ENCODE measurements at places on chromosomes 5 and 9. TPM values are rescaled to one million over a fixed set of nuclear protein-coding genes. Genes with fewer than 3 reads are reported as not detected.

Gene PCDHA13
- 2.3 TPM for total RNA-seq

DNA sequence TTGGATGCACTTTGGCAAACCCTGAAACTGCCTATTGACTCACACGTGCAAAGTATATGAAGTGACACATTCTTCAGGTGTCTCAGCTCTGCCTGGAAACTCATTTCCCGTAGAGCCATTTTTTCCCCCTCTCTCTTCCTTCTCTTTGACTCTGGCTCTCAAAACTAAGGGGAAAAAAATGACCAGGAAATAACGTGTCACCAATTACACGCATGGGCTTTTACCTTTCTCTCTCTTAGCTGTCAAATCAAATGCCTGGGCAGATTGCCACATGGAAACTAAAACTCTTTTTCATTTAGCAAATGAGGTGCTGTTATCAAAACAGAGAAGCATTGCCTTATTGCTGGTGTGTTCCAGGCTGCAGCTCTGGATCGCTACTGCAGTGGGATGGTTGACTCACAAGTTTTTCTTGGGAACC is 18.3 kb upstream of the IFNK start:
- H3K4me3 ChIP-seq = no peak overlapping the region
- no peaks in the 10 kb centered on the region for H3K4me1 ChIP-seq
- DNase-seq = no peak
- H3K27me3 ChIP-seq = no peaks in the 10 kb centered on the region

- DNase-seq = no peak
- no peak overlapping the region for H3K4me3 ChIP-seq
- H3K27me3 ChIP-seq = no peaks in the 10 kb centered on the region
- H3K36me3 ChIP-seq = no peaks in the 10 kb centered on the region
- H3K4me1 ChIP-seq = no peaks in the 10 kb centered on the region
These were observed 502.7 kb downstream of the NR2F1-AS1 start for GRCh38 chr5:93078082-93079038.

GRCh38 chr5:142024771-142025304 is 12.0 kb upstream of the GNPDA1 start:
- H3K4me3 ChIP-seq = peak overlapping the region; percentile 53
- H3K27me3 ChIP-seq = no peaks in the 10 kb centered on the region
- DNase-seq = peak; percentile 93
- H3K36me3 ChIP-seq = no peaks in the 10 kb centered on the region

Gene IER5L
- 9.6 TPM for total RNA-seq

Gene KCNN2
- 2.1 TPM for total RNA-seq

Gene LCN6
- 21.5 TPM for total RNA-seq

- DNase-seq = no peak
- H3K27ac ChIP-seq = no peak overlapping the region
- no peaks in the 10 kb centered on the region for H3K27me3 ChIP-seq
These were observed 240.2 kb upstream of the SEMA6A start for GRCh38 chr5:116814626-116815385.

Gene OLFML2A
- 39.5 TPM for total RNA-seq

GRCh38 chr5:151298063-151298855 is 5.3 kb downstream of the SLC36A3 start:
- H3K4me3 ChIP-seq = no peak overlapping the region
- no peaks in the 10 kb centered on the region for H3K4me1 ChIP-seq
- peaks cover 16% of the 10 kb centered on the region for H3K27me3 ChIP-seq
- H3K27ac ChIP-seq = no peak overlapping the region
- DNase-seq = no peak

DNA sequence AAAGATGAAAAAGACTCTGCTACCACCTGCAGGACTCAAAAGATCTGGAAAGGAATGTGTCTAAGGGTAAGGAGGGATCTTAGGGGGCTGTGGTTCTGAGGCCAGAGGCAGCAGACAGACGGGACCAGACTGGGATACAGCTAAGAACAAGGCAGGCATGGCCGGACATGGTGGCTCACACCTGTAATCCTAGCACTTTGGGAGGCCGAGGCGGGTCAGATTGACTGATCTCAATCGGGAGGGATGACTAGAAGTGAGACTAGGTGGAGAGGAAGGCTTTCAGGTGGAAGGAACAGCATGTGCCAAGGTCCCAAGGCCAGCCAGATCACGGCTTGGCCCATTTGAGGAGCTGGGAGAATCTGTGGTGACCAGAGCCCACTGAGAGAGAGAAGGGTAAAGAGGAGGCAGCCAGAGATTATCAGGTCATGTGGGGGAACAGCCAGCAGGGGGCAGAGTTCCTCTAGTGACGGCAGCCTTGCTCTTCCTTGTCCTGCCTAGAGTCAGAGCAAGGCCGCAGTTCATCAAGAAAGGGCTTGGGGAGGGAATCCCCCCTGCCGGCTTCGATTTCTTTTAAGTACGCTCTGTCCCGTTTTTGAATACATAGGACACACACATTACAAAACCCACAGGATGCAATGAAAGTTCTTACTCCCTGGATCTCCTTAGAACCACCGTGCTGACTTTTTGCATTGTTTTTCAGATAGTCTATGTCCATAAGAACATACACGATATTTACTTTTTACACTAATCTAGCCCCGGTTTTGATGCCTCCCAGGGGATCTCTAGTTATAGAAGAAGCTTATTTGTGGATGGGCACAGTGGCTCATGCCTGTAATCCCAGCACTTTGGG is 2.6 kb upstream of the OLFML2A start:
- H3K36me3 ChIP-seq = no peaks in the 10 kb centered on the region
- H3K27me3 ChIP-seq = peaks cover 6% of the 10 kb centered on the region
- DNase-seq = peak; percentile 88
- no peak overlapping the region for H3K27ac ChIP-seq

All from upper lobe of right lung (tissue), 1 donor.